ENCODE measurements at places on chromosomes 6 and 20. TPM values are rescaled to one million over a fixed set of nuclear protein-coding genes. Genes with fewer than 3 reads are reported as not detected.

Gene RHAG
- not detected for total RNA-seq

Gene HSPA12B
- total RNA-seq = 7.9 TPM

Gene HLA-DPA1
- total RNA-seq = not detected

Gene OPRM1
- not detected for total RNA-seq

Gene HDAC2
- total RNA-seq = 100 TPM

Gene SMLR1
- total RNA-seq = not detected

Gene BMP7
- not detected for total RNA-seq

Gene PLN
- 0.04 TPM for total RNA-seq

Gene RUNX2
- total RNA-seq = not detected

Gene ACOT13
- 6.7 TPM for total RNA-seq

All from pulmonary artery endothelial cell (primary cell).